ENCODE measurements at places on chromosomes 6 and 20.

GRCh38 chr6:31037682-31038081 lies 27.4 kb downstream of the MUC22 start:
- no peak for DNase-seq

GRCh38 chr6:113539202-113539601 lies 317.9 kb upstream of the MARCKS start:
- DNase-seq = no peak

GRCh38 chr6:128337619-128338018 lies 182.8 kb downstream of the PTPRK start:
- no peak for DNase-seq

- DNase-seq = no peak
Observed at GRCh38 chr20:53900380-53900999, 169.9 kb downstream of the BCAS1 start.

DNA sequence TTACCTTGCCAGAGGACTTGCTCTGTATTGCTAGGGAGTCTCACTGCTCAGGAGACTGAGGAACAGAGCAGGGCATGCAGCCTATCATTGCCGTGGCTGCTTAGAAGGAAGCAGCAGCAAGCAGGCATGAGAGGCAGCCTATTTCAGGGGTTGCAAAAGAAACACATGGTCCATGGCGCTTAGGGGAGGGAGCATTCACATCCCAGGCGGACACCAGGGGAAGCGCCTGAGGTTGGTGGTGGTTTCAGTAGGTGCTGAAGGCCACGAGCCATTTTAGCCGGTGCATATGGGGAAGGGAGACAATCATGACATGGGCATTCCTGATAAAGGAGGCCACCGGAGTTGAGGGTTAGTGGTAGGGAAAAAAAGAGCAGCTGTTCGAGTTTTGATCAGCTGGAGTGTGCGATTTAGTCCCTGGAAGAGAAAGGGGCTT lies 20.9 kb downstream of the FARS2 start:
- DNase-seq = no peak

- DNase-seq = no peak
Observed at GRCh38 chr6:80566361-80566760, 459.9 kb downstream of the BCKDHB start.

All from renal cortex interstitium (tissue), 15 donors.